ENCODE measurements at places on chromosomes 1 and 21.

DNA sequence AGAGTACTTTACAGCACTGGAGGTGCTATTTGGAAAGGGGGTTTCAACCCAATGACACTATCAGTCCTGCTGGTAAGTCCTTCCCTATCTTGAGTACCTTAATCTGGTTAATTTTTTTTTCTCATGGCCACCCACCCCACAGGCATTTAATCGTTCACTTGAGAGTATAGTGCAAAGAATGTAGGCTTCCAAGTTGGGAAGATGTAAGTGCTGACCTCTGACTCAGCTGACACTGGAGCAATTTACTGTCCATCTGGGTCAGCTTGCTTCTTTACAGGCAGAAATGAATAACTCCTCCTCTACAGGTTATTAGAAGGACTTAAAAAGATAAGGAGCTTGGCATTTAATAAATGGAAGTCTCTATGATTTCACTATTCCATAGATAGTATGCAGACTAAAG lies 89.6 kb downstream of the AK5 start:
- no peak for DNase-seq

DNA sequence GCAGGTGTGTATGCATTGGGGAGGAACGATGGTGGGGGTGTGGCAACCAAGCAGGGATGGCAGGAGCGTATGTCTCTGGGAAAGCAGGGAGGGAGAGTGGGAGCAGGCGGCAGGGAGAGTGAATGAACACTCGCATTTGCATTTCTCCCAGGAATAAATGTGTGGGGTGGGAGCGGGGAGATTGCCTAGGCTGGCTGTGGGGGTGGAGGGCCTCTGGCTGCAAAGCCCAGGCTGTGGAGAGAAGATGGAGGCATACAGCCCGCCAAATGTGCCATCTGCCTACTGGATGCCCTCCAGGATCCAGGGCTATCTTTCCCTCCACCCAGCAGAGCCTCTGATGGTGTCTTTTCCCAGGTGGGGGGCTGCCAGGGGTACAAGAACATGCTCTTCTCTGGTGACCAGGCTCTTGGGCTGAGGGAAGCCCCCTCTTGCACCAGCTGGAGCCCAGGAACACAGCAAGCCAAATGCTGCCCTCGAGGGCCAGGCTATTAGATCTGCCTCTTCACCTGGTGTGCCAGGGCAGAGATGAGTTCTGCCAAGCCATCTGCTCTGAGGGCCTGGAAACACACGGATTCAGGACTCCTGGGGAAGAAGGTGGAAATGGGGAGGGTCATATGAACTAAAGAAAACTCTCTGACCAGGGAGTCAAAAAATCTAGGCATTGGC lies 1.7 kb upstream of the OPTC start:
- DNase-seq, result no peak

DNA sequence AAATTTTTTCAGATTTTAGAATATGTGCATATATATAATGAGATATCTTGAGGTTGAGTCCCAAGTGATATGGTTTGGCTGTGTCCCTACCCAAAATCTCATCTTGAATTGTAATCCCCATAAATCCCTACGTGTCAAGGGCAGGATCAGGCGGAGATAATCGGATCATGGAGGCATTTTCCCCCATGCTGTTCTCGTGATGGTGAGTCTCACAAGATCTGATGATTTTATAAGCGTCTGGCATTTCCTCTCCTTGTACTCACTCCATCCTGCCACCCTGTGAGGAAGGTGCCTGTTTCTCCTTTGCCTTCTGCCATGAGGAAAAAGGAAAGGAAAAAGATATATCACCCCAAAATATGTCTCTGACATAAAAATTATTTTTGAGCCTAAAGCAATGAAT lies 64.6 kb downstream of the TOR3A start:
- no peak for DNase-seq

GRCh38 chr1:212326541-212326940 lies 41.3 kb downstream of the PPP2R5A start:
- no peak for DNase-seq

- no peak for DNase-seq
Observed at GRCh38 chr1:150628766-150629114, 672 bp downstream of the ENSA start.

DNA sequence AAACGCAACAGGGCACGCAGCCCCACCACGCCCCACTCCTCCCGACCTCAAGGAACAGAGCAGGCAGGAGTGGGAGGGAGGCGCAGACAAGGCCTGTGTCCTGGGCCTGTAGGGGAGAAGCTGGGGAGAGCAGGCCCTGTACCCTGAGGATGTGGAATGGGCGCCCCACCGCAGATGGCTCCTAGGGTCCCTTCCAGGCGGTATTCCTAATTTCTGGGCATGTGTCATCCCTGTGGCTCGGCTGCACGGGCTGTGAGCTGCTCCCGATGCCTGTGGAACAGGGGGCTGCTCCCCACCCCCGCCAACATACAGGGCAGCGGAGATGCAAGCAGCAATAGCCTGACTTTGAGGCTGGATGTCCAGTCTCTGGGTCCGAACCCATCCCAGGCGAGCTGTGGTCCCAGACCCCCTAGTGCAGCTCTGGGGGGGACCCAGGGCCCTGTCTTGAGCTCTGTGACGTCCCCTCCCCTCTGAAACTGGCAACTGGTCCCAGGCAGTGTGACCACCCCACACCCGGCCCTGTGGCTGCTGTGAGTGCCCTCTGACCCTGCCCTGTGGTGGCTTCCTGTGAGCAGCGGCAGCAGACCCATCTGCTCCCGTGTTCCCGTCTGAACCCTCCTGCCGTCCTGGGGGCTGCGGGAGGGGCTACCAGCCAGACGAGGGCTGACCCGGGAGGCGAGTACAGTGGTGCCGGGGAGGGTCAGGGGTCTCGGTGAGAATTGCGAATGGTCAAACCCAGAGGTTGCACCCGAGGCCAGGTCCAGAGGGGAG lies 13.9 kb upstream of the COL6A2 start:
- no peak for DNase-seq

DNA sequence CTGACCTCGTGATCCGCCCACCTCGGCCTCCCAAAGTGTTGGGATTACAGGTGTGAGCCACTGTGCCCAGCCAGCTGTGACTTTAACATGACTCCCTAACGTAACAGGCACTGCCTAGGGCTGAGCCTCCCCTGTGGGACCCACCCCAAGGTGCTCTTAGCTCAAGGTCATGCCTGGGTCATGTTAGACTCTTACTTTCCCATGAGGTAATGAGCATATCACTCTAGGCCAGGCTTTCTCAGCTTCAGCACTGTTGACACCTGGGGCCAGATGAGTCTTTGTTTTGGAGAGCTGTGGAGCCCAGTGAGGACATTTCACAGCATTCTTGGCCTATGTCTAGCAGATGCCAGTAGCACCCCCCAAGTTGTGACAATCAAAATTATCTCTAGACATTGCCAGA lies 4.5 kb downstream of the NECAP2 start:
- no peak for DNase-seq

GRCh38 chr1:240101306-240101705 lies 9.6 kb downstream of the FMN2 start:
- DNase-seq, result no peak

GRCh38 chr1:221511797-221512196 lies 230.1 kb downstream of the DUSP10 start:
- no peak for DNase-seq

GRCh38 chr1:203513585-203514031 lies 19.7 kb downstream of the OPTC start:
- DNase-seq, result no peak

DNA sequence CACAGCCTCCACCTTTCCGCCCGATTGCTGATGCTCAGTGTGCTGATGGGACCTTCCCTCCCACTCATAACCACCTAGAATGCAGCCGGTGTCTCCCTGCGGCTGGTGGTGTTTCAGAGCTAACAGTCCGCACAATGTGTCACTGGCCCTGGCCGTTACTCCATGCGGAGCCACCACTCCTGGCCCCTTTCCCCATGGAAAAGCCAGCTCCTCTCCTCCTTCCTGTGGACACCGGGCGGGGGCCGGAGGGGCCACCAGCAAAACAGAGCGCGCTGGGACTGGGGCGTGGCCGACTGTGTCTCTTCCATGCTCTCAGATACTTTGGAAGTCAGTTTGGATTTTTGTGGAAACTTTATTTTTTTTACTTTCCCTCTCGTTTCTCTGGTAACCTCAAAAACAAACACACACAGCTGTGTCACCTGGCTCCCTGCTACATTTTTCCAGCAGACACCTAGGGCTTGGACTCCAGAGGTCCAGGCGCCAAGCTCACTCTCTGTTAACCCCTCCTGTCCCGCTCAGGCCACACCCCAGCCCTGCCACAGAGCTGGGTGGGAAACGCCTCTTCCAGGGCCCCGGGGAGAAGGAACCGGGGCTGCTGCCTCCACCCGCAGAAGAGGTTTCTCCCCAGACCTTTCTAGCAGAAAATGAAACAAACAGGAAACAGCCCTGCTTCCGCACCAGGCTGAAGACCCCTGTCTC lies 32.5 kb upstream of the COL6A2 start:
- DNase-seq, result no peak

GRCh38 chr21:37582590-37582989 lies 216.0 kb downstream of the DYRK1A start:
- DNase-seq, result peak; percentile 61

DNA sequence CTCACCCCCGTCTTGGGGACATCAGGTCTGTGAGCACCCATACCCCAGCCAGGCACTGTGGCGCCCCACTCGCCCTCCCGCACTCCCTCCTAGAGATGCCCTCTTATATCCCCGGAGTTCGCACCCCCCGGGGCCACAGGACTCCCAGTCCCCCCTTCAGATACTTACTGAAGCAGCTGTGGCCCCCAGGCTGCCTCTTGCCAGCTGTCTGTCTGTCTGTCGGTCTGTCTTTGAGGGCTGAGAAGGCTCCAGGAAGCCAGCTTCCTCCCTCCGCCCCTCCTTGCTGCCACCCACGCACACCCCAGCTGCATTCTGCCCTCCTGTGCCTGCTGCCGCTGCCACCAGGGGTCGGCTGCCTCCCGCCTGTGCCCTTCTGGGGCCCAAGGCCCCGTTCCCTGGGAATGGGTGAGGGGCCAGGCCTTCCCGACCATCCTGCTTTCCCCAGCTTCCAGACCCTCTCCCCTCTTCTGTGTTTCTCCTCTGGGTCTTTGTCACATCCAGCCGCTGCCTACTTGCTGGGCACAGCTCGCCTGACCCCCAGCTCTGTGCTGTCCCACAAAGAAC lies at the start of gene PTPN7:
TSS of gene PTPN7 (minus strand) at position 226 of the 564 bp plus-strand sequence. CDS start 1,200 bp downstream, outside the sequence.
- DNase-seq, result no peak

GRCh38 chr1:179794669-179795068 lies 51.6 kb downstream of the FAM163A start:
- no peak for DNase-seq

DNA sequence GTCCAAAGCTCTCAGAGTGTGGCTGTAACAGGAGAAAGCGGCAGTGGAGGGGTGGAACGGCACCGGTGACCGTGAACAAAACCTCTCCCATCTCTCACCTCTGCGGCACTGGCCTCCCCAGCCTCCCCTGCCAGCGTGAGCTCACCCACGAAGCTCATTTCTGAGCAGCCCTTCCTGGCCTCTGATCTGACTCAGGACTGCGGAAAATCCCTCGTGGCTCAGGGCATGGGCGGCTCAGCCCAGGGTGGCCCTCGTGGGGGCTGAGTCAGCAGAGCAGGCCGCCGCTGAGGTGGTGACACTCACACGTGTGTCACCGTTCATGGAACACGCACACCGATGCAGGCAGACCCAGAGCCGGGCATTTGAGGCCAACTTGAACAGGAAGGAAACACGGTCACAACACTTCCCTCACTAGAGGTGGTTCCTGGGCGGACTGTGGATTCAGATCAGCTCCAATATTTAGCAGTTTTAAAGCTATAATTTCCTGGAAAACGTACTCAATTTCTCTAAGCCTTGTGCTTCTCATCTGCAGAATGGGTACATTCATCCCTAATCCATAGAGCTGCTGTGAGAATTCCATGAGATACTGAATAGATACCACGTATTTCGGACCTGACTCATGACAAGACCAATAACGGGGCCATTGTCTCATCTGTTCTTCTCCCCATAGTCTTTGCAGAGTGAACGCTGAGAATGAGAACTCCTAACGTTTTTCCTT lies 115.0 kb upstream of the TMPRSS2 start:
- DNase-seq, result no peak

- no peak for DNase-seq
Observed at GRCh38 chr1:150596976-150597375, 17.6 kb upstream of the MCL1 start.

GRCh38 chr1:7508052-7508933 lies 262.8 kb upstream of the VAMP3 start:
- DNase-seq, result no peak

DNA sequence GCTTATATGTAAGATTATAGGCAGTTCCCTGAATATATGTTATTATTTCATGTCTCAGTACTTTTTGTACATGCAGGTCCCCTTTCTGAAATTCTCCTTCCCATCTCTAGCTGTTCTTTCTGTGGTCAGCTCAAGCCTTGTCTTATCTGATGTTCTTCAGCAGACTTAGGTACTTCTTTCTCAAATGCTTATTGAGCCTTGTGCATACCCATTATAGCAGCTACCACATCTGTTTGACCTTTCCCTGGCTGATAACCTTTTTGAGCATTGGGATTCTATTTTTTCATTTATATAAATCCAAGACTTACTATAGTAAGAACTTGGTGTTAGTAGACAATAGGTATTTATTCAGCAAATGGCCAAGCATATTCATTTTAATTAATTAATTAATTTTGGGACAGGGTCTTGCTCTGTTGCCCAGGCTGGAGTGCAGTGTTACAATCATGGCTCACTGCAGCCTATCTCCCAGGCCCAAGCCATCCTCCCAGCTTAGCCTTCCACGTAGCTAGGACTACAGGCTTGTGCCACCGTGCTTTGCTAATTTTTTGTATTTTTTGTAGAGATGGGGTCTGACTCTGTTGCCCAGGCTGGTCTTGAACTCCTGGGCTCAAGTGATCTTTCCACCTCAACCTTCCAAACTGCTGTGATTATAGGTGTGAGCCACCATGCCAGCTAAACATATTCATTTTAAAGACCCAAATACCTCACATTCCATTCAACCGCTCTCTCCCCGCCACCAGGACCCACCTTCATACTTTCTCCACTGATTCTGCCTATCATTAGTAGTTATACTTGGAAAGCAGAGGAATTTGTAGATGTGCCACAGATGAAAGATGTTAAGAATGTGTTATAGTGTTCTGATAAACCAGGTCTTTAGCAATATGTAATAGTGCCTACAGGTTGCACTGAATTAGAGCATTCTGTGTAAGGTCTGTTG lies 16.7 kb downstream of the TIPRL start:
- no peak for DNase-seq

DNA sequence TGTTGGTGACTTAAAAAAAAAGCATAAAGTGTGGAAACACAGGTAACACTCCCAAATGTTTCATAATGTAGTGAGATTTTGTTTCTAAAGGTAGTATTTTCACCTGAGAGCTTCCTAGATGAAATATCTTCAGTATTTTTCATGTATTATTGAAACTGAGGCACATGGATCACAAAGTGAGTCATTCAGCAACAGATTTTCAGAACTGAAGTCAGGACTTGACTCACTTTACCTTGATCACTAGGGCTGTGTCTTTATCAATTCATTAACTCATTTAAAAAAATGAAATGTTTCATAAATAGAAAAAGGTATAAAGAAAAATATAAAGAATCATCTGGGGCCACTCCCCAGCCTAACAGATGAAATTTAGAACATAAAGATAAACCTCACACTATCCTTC lies 66.5 kb upstream of the RCC1 start:
- DNase-seq, result no peak

- DNase-seq, result no peak
Observed at GRCh38 chr21:31609081-31609480, 50.4 kb upstream of the SOD1 start.

GRCh38 chr1:59596956-59597355 lies 217.8 kb upstream of the HOOK1 start:
- DNase-seq, result no peak

Measured in NCI-H460 (cell line).